ENCODE measurements at places on chromosomes 12 and 14.

DNA sequence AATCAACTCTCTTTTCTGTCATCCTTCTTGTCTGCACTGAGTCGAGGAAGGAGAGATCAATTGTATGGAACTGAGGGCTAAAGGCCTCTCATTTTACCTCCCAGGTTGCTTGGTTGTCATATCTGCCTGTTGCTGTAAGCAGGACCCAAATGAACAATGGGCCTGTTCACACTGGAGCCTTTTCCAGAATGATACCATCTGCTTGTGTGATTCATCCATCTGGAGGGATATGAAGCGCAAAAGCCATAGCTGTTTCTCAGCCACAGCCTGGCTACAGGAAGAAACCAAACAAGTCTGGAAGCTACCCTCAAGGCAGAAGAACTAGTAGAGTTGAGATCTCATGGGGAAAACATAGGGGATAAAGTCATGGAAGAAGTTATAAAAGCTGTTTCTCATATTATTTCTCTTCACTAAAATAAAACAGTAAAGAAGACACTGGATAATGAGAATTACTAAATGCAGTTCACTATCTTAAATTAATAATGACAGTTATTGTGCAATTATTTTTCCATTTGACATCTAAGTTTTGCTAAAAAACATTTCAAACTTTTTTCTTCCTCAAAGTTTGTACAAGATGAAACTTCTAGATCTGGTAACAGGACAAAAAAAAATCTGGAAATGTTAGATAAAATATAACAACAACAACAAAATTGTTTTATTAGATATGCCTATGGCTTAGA is 106.3 kb downstream of the SPTSSA start:
- no peak for DNase-seq

DNA sequence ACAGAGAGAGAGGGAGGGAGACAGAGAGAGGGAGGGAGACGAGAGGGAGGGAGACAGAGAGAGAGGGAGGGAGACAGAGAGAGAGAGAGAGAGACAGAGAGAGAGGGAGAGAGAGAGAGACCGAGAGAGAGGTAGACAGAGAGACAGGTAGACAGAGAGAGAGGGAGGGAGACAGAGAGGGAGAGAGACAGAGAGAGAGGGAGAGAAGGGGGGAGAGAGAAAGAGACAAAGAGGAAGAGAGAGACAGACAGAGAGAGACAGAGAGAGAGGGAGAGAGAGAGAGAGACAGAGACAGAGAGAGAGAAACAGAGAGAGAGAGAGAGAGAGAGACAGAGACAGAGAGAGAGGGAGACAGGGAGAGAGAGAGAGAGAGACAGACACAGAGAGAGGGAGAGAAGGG is 47.8 kb upstream of the GALNT9 start:
- no peak for DNase-seq

GRCh38 chr12:112380663-112381405 is 1.4 kb downstream of the HECTD4 start:
- no peak for DNase-seq

DNA sequence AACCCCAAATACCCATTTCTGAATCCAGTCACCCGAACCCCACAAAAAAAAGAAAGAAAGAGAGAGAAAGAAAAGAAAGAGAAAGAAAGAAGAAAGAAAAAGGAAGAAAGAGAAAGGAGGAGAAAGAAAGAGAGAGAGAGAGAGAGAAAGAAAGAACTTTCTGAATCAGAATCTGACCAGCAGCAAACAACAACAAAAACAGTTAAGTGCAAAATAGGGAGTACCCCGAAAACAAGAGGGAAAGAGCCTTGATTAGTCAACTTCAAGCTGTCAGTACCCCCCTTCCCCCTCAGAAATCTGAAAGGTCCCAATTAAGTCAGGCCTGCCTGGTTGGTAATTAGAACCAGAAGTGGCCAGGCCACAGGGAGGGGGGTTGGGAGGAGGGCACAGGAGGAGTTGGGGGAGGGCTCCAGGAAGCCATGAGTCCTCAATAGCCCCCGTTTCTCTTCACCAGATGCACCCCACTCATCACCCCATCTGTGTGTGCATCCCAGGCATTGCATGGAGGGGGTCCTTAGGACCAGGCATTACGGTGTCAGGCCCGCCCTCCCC is 9.8 kb downstream of the RARG start:
- no peak for DNase-seq

- DNase-seq, result no peak
Measured at GRCh38 chr12:92859650-92860386, 69.3 kb downstream of the EEA1 start.

DNA sequence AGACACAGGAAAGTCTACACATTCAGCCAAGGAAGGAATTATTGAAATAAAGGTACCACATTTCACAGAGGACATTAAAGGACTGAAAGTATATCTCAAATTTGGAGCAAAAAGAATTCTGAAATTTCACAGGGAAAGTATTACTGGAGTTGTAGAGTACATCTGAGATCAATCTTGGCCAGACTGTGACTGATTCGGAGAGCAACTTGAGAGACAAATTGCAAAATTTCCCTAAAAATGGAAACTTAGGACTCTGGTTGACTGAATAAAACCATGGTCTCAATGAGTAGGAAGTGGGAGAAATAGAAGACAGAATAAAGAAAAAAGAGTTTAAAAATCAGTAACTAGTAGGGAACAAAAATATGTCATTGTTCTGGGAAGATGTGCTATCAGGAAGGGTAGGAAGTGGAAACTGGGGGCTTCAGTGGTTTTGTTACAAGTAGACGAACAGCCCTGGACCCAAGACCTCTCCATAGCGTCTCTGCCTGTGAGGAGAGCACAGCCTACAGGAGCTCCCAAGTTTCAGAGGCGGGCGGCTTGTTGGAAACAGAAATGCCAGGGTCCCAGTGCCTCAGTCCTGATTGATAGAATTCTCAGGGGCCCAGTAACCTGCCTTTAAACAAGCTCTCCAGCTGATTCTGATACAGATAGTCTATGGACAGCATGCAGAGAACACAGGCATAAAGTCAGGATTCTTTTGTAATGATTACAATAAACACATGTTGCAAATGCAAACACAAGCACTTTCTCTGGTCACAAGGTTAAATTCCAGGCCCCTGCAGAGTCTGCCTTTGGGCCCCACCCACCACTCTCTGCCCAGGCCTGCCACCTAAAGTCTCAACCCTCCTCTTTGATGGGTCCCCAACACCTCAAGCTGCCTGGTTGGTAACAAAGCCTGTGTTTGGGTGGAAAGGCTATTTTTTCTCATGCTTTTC is 63.1 kb downstream of the BBS10 start:
- peak; percentile 2 for DNase-seq

DNA sequence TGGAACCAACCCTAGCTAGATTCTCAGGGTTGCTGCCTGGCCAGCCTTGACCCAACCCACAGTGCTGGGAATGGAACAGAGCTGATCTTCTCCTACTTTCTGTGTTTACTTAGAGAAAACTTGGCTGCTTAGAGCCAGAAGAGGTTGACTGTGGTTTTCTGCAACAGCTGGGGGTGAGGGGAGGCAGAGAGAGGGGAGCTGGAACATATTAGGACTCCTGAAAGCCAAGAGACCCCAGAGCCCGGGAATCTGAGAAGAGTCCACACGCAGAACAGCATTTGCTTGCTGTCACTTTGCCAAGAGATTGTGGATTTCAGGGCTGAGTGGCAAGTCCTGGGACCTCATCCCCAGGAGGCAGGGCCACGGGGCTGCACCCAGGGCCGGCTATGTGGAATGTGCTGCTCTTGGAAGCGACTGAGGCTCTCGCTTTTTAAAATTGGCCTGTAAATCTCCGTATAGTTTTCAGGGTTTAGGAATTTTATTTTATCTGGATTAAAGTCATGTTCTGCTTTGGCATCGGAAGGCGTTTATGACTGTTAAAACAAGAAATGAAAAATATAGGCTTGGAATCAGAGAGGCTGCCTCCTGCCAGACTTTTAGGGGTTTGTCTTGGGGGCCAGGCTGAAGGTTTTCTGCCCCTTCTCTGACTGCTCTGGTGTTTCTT is 22.3 kb upstream of the MED13L start:
- DNase-seq, result no peak

DNA sequence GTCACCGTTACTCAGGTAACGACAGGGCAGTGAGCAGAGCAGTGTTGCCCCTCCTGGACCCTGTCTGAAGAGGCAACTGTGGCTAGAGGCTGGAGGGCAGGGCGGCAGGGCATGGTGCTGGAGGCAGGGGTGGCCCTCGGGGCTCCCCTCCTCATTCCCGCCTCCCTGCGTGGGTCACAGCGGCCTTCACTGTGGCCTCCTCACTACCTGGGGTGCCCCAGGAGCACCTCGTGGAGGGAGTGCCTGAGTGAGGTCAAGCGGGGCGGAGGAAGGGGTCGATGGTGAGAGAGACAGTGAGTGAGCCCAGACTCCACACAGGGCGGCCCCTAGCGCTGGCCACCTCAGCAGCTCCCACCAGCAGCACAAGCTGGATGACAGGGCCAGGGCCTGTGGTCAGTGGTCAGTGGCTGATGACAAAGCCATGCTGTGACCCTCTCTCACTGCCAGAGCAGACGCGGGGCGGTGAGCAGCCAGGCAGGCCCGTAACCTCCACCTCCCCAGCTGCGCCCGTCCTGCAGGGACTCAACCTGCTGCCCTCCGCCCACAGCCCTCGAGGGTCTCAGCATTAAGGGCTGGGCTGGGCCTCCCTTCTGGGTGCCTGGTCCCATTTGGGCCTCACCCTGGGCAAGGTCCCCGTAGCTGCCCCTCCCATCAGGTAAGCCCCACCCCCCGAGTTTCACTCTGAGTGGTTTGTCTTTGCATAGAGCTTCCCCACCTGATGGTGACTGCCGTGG is 17.8 kb downstream of the GPR132 start:
- no peak for DNase-seq

DNA sequence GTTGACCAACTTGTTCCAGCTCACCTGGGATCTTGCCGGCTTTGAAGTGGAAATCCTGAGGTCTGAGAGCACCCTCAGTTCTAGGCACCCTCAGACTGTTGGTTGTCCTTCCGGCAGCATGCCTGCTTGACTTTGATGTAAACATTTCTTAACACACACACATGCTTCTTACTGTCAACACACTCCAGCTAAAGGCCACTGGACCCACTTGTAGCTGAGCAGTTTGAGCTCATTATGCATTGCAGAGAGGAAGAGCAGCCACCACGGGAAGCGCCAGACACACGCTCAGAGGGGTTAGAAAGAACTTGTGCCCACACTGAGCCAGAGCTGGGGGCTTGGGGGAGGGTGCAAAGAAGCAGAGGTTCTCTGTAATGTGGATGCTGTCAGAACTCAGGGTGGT is 55.8 kb downstream of the TNFAIP2 start:
- DNase-seq, result no peak

DNA sequence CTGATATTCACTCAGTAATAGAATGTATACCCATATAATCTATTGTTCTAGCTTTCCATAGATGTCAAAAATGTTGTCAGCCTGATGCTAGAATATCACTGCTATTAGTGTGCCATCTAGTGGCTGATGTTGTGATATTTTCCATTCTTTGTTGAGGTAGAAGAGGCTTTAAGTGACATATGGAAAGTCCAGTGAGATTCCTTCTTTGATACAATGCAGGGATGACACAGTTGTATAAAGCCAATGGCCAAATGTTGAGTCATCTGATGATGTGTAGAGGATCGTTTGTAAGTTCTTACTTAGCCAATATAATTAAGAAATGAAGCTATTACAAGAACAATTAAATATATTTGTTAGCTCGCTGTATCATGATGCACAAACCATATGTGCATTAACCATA is 58.1 kb upstream of the PCED1B start:
- DNase-seq, result no peak

- DNase-seq, result no peak
Measured at GRCh38 chr12:6957741-6958608, 6.8 kb downstream of the PTPN6 start.

GRCh38 chr14:93089521-93090269 is 26.0 kb downstream of the ITPK1 start:
- DNase-seq, result no peak

Data from left renal pelvis (tissue), 4 donors.